ENCODE measurements at places on chromosomes 7 and 10.
A peak's percentile ranks its signal among the peaks of the same experiment; 100 is the strongest.

DNA sequence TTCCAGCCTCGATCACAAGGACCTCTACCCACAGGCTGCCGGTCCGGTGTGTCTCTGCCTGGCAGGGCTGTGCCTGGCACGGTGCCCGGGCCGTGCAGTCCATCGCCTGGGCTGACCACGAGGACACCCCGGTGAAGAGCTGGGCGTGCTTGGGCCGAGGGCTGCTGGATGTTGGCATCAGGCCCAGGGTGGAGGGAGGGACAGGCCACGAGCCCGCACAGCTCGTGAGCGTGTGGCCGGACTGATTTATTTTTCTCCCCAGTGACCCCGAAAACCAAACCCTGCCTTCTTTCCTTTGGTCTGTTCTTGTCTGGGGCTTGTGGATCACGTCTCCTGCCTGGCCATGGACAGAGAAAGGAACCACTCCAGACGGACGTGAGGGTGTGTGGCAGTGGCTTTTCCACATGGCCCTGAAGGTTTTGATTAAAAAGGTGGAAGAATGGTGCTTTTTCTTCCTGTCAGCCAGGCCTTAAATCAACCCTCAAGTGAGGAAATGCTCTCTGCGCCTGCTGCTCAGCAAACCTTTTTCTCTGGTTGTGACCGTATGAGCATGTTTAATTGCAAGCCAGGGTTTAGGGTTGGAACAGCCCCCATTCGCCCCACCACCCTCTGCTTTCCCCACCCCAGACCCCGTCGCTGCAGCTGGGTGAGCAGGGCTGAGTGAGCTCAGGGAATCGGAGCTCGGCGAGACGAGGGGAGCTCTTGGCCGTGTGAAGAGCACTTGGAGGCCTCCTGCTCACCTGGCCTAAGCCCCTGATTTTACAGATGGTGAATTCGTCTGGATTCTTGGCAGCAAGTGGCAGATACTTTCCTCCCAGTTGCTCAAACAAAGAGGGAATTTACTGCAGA is 130.1 kb downstream of the RGS10 start:
- no peak for DNase-seq

DNA sequence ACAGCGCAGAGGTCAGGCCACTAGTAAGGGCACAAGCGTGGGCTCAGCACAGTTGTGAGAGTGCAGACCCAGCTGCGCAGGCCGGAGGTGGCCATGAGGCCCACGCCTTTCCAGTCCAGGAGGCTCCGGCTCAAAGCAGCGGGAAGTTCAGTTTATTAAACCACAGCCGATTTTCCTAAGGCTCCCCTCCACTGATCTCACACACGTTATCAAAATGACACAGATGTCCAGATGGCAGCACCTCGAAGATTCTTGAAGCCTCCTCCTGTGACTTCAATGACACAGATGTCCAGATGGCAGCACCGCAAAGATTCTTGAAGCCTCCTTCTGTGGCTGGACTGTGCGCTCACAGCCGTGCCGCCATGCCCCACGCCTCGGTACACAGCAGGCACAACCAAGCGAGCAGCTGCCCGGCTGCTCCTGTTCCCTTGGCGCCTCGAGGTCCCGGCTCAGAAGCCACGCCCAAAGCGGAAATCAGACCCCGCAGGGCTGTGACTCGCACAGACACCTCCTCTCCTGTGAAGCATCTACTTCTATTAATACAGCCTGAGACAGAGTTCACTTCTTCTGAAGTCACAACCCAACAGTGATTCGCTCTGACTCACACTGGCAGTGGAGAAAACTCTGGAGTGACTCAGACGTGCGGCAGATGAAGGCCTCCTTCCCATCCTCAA is 122.7 kb downstream of the MAD1L1 start:
- peak; percentile 63 for DNase-seq

DNA sequence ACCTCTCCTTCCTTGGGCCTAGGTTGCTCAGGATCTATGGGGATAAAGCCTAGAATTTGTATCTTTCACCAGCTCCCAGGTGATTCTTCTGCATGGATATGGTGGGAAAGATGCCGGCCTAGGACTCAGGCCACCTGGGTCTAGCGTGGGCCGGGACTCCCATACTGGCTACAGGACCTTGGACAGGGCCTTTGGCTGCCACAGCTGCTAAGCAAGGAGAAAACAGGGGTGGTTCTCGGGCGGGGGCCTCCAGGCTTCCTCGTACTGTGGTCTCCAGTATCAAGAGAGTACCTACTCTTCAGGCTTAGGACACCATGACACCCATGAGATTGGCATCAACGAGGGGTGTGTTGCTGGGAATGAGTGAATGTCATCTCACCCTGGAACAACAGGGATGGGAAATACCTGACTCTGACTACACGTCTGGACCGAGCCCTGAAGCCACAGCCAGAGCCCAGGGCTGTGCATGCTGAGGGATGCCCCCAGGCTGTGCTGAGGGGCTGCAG is 120.3 kb upstream of the ADAM12 start:
- DNase-seq = no peak

GRCh38 chr7:37315772-37316715 is 132.6 kb downstream of the ELMO1 start:
- DNase-seq = no peak

GRCh38 chr10:114974625-114975024 is 36.6 kb downstream of the TRUB1 start:
- no peak for DNase-seq

GRCh38 chr10:11063856-11064255 is 46.2 kb downstream of the CELF2 start:
- no peak for DNase-seq

DNA sequence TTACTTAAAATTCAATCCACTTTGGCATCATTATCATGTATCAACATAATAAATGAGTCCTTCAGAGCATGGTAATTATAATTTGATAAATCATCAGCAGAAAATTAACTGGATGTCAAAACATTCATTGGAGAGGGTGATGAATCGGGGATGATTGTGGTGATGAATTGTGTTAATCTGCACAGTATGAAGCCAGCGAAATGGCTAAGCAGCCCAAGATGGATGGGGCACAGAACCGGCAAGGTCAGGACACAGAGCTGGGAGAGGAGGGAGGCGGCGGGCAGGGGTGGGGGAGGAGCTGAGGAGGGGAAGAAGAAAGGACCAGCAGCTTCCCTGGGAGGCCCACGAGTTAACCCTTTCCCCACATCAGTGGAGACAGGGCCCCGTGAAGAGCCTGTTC is 536.1 kb downstream of the LRMDA start:
- DNase-seq = no peak

- DNase-seq = no peak
These were observed 65.8 kb upstream of the LAMB4 start for GRCh38 chr7:108196004-108196403.

DNA sequence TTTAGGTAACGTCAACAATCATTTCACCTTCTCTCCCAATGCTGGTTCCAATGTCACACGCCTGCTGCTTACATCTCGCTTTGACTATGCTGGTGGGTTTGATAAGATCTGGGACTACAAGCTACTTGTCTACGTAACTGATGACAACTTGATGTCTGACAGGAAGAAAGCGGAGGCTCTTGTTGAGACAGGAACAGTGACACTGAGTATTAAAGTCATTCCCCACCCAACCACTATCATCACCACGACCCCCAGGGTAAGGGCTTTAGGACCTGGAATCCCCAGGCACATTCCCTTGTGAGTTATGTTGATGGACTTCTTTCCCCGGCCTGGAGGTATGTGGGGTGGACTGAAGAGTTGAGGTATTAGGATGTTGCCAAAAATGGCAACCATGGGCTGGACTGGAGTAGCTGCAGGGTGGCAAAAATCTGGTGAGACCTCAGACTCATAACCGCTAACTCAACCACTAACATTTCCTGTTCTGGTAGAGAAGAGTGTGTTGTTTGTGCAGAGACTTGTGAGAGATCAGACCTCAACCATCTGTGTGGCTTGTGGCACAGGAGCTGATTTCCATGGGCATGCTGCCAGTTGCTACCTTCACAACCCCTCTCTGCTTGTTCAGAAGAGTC is 59.2 kb downstream of the CDHR3 start:
- no peak for DNase-seq

DNA sequence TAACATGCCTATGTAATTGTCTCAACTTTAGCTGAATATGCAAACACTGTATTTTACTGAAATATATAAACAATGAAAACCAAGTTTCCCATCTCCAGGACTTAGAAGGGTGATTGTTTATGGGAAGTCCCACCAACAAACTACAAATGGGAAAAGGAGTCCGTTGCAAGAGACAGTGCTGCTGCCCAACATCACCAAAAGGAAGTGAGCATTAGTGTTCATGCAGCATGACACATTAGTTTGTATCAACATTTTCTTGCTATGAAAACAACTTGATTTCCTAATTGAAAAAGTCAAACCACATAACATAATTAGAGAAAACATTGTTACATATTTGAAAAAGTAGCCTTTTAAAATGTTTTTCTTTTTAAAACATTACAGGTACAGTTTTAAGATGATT is 138.5 kb downstream of the ZNF438 start:
- no peak for DNase-seq

DNA sequence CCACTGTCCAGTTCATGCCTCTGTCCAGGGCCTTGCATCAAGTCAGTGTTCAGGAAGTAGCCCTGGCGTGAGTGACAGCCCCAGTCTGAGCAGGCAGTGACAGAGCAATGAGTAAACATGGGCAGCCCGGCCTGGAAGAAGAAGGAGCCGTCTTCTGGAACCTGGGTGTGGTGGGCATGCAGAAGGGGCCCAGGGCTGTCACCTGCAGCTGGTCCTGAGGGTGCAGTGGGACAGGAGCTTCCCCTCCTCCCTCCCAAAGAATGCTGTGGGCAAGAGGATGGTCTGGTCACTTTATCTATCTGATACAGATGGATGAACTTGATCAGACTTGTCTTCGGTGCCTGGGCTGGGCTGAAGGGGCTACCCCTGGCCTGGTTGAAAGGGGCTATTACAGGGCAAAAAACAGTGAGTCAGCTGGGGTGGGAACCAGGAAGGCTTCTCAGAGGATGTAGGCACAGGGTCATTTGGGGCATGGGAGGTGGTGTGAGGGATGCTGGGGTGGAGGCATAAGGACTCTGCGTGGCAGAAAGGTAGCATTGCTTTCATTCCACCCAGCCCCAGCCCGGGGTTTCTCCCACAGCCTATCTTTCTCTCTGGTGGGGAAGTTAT is 42.7 kb upstream of the PPIF start:
- DNase-seq = no peak

DNA sequence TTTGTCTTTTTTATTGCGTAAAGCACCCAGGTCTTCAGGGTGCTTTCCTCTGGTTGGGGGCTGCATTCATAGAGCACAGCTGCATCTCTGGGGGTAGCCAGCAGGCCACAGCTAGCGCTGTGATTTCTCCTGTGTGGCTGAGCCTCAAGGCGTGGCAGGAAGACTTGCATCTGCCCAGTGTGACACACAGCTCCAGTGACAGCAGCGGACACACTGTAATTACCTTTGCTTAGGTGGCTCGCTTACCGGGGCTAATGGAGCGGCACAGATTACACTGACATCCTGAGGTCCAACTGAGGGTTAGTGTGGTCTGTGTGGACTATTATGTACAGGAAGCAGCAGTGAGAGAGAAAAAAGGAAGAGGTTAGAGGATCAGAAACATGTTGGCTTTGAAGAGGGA is 27.1 kb downstream of the ABCB4 start:
- DNase-seq = no peak

DNA sequence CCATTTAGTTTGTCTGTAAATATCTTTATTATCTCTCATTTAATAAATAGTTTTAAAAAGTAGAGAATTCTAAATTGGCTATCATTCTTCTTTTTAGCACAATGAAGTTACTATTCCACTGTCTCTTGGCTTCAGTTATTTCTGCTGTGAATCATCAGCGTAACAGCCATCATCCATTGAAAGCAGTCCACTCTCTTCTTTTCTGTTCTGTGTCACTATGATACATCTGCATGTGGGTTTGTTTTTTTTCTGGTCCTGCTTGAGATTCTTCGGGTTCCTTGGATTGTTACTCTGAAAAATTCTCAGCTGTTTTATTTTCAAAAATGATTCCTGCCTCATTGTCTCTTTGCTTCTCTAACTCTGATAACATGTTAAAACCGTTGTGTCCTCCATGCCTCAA is 52.5 kb downstream of the CSGALNACT2 start:
- DNase-seq = no peak

GRCh38 chr7:92835851-92836488 is 403 bp downstream of the CDK6 start:
- no peak for DNase-seq

Measured in smooth muscle cell of the brain vasculature (primary cell).